Choroid plexus epithelial cell (primary cell): ENCODE measurements at places on chromosomes 11 and 22.

- DNase-seq = no peak
These were observed 99.6 kb upstream of the SPON1 start for GRCh38 chr11:13862845-13863392.

DNA sequence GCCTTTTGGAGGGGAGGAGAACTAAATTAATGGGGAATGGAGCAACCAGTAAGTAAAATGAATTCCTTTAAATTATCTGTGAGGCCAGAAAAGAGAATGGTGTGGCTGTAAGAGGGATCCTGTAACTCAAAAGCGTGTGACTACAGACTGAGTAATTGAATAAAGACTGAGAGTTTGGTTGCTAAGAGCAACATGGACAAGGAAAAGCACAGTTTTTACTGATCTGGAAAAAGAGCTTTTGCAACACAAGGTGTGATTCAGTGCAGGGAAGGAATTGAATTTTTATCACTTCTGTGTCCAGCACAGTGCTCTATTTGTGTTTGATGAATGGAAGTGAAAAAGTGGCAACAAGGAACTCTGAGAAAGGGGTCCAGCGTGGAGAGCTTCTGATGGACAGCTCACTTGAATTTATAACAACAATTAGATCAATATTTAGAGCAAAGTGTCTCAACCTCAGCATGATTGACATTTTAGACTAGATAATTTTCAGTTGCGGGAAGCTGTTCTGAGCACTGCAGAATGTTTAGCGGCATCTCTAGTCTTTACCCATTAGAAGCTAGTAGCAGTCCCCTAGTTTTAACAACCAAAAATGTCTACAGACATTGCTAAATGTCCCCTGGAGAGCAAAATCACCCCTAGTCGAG is 202.8 kb upstream of the BDNF start:
- peak; percentile 49 for DNase-seq

DNA sequence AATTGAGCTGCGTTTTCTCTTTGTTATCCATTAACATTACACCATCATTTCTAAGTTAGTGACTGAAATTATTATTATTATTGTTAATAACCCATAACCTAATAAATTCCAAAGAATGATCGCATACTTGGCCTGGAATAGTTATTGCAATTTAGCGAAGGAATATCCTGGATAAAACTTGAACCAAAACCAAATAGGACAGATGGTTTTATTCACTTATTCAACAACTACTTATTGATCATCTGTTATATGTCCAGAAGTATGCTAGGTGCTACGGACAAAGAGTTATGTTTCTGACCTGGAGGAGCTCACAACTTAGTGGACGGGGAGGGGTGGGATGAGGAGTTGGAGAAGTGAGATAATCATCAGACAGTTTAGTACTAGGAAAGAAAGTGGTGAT is 44.8 kb upstream of the ARHGAP20 start:
- DNase-seq = no peak

DNA sequence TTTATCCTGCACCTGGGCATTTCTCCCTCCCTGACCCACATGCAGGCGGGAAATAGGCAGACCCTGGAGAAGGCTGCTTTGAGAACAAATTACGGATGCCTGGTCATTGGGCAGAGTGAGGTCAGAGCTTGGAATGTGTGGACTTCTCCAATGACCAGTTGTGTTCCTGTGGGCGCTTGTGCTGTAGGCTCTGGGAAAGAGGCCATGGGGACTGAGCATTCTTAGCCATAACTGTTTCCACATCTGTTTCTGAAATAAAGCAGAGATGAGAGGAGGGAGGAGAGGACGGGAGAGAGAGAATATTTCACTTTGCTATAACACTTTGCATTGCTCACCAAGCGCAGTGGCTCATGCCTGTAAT is 11.2 kb upstream of the TMEM184B start:
- DNase-seq = peak; percentile 95

DNA sequence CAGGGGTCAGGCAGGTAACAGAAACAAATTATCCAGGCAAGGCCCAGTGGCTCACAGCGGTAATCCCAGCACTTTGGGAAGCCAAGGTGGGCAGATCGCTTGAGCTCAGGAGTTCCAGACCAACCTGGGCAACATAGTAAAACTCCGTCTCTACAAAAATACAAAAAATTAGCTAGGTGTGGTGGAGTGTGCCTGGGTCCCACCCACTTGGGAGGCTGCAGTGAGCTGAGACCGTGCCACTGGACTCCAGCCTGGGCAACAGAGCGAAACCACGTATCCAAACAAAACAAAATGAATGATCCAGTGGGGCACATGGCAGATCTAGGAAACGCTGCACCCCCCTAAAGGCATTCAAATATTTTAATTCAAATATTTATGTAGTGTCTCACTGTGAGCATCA is 9.9 kb downstream of the NUMA1 start:
- no peak for DNase-seq

- peak; percentile 28 for DNase-seq
These were observed 22.3 kb downstream of the DDX6 start for GRCh38 chr11:118768690-118769089.

GRCh38 chr22:20143883-20144665 is 6.8 kb downstream of the CCDC188 start:
- DNase-seq = no peak

DNA sequence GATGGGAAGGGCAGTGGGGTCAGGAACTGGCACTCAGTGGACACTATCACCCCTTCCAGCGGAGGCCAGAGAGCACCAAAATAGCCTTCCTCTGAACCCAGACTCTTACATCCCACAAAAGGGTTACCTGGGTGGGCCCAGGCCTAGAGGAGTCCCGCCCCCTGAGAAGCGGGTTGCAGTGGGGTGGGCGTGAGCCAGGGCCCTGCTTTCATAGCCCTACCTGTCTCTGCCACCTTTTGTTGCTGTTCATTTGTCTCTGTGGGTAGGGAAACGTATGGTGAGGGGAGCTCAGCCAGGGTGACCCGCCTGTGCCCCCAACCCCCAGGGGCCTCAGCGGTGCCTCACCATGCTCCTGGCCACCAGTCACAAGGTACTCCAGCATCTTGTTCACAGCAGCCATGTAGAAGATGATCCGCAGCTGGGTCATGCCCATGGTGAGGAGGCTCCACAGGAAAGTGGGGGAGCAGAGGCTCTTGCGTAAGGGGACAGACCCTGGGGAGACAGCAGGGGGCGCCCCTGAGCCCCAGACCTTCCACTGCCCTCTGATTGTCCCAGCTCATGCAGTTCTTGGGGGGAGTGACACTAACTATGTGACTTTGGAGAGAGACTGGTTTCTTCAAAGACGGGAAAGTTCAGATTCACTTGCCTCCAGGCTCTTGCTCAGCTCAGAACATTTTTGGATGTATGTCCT is 24.0 kb downstream of the SLC43A1 start:
- DNase-seq = peak; percentile 41

GRCh38 chr11:92766698-92767097 is 202.8 kb upstream of the MTNR1B start:
- no peak for DNase-seq

- DNase-seq = no peak
These were observed 4.5 kb downstream of the PRDM10 start for GRCh38 chr11:129998107-129998506.

DNA sequence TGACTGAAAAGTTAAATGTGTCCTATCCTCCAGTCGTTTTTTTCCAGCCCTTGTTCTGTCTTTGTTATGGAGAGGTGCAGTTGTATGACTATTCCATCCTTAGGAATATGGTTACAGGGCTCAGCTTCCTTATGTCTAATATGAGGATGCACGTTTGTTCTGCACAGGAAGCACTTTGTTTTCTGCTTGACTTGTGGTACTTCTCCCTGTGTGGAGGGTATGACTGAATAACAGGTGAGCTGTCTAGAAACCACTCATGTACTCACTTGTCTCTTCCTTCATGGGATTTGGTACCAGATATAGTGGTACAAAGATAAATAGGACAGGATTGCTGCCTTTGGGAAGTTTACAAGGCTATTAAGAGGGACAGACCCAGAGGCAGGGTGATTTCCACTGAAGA is 17.4 kb downstream of the CABIN1 start:
- no peak for DNase-seq

GRCh38 chr11:89633135-89633705 is 76.9 kb upstream of the TRIM77 start:
- DNase-seq = peak; percentile 6

GRCh38 chr11:59173964-59174663 is 2.2 kb downstream of the DTX4 start:
- no peak for DNase-seq

GRCh38 chr11:67211656-67212436 is 54.4 kb upstream of the GRK2 start:
- no peak for DNase-seq

- DNase-seq = no peak
These were observed 51.1 kb downstream of the EHF start for GRCh38 chr11:34671946-34672345.

DNA sequence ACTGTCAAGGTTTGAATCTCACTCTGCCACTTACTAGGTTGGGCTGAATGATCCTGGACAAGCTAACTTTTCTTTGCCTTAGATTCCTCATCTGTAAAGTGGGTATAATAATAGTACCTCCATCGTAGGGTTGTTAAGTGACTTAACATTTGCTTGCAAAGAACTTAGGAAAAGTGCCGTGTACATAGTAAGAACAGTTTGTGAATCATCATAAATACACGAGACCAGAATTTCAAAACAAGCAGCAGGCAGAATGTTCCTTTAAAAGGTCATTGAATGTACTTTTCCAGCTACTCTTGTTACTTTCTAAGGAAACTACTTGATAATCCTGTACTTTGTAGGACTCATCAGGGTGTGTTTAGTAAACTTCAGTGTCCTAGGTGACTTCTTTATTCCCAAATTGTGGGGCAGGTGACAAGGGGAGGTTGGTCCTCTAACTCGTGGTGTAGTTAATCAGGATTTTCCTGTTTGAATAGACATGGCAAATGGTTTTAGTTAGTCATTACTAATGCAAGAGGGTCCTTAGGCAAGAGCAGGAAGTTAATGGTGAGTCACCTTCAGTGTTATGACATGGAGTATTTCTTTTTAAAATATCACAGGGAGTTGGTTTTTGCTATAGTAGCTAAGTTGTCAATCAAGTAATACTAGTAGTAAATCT is 67.9 kb downstream of the YAP1 start:
- peak; percentile 95 for DNase-seq

- peak; percentile 10 for DNase-seq
These were observed 1497.0 kb upstream of the TENM4 start for GRCh38 chr11:80937842-80938241.

- no peak for DNase-seq
These were observed 91.1 kb downstream of the PICALM start for GRCh38 chr11:85977751-85978160.

DNA sequence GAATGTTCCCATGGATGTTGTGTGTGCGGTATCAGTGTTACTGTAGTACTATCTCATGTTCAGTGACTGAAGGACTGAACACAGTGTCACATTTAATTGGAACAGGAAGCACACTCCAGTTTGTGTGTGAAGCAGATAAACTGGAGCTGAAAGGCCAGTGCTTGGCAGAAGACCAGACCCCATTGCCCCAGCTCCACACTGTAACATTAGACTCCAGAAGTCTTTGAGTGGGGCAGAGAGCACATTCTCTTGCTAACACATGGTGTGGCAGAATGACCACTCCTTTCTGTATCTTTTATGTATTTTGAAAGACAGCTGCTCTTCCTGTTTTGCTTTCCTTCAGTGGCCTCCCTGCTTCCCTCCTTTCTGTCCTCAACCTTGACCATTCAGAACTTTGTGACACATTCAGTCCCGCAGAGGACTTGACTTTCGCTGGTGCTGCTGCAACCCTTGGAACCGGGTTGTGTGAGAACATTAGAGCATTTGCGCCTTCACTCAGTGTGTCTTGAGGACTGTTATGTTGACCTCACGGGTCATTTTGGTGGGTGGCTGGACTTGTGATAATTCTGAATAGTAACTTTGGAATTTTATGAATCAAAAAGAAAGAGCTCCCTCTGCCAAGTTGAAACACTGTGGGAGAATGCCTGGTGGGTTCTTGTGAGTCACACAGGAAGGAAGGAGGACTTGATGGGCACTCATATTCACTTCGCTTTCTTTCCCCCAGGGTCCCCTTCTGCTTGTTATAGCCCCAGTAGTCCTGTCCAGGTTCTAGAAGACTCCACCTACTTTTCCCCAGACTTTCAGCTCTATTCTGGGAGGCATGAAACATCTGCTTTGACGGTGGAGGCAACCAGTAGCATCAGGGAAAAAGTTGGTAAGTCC is 26.4 kb downstream of the AMOTL1 start:
- peak; percentile 98 for DNase-seq

DNA sequence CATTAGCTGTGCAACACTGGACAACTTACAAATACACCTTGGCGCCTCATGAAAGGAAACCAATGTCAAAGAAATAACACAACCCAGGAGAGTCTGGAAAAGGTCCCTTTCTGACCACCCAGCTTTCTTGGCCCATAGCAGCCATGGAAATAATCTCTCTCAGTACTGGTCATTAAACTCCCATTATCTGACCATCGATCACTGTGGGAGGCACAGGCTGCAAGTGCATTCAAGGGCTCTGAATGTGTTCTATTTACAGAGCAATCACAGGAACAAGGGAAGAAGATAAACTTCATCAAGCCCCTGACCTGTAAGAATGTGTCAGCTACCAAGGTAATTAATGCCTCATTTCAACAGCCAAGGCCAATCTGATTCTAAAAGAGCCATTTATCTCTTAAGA is 40.1 kb downstream of the CTSC start:
- no peak for DNase-seq

DNA sequence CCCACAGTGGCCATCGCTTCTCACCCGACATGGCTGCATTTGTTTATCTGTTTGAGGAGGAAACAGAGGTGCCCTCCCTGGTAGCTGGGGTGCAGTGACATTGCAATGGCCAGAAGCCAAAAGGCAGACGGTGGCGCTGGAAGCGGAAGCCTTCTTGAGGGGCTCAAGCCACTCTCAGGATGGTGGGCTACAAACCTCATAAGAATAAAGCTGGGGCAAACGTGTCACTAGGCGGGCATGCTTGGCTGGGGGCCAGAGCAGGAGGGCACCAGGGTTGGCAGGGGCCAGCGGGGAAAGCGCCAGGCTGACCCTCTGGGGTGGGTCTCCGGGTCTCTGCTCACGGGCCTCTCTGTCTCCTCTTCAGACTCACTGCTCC is 12.6 kb downstream of the TNNT3 start:
- no peak for DNase-seq

- DNase-seq = no peak
These were observed 106.7 kb downstream of the ETS1 start for GRCh38 chr11:128480665-128481064.

GRCh38 chr11:8775734-8776133 is 93.1 kb downstream of the RPL27A start:
- no peak for DNase-seq

GRCh38 chr11:27718346-27718862 is 18.1 kb upstream of the BDNF start:
- peak; percentile 93 for DNase-seq
